ENCODE measurements at places on chromosomes 1 and 21. TPM values are rescaled to one million over a fixed set of nuclear protein-coding genes. Genes with fewer than 3 reads are reported as not detected.

The APOBEC4 gene
- total RNA-seq = not detected

The GNL2 gene
- total RNA-seq = 47.6 TPM

The C1orf159 gene
- total RNA-seq = 2.7 TPM

The LEFTY1 gene
- total RNA-seq = not detected

The KRTAP21-3 gene
- total RNA-seq = not detected

The AMY1A gene
- total RNA-seq = not detected

The HIVEP3 gene
- total RNA-seq = 3.2 TPM

The TNNT2 gene
- 5.7 TPM for total RNA-seq

The IRF6 gene
- 5.1 TPM for total RNA-seq

The TMEM52 gene
- total RNA-seq = 37.2 TPM

The C1orf105 gene
- total RNA-seq = 2.9 TPM

The FCGR3B gene
- total RNA-seq = 0.83 TPM

The PPM1J gene
- total RNA-seq = 5.8 TPM

The CCDC181 gene
- 0.87 TPM for total RNA-seq

The IL10 gene
- not detected for total RNA-seq

The SYT14 gene
- total RNA-seq = not detected

The SELP gene
- total RNA-seq = 1.4 TPM

The PUSL1 gene
- total RNA-seq = 3.7 TPM

The TBCE gene
- total RNA-seq = 26.8 TPM

The PDE9A gene
- total RNA-seq = 2.0 TPM

The STMN1 gene
- total RNA-seq = 10.1 TPM

The KIAA0319L gene
- 35.7 TPM for total RNA-seq

The KCNE2 gene
- not detected for total RNA-seq

The NBPF20 gene
- total RNA-seq = 0.68 TPM

The LRRC8C gene
- total RNA-seq = 2.8 TPM

The PGLYRP3 gene
- total RNA-seq = not detected

The PIAS3 gene
- 13.8 TPM for total RNA-seq

The C1orf115 gene
- total RNA-seq = 4.7 TPM

The LDLRAD1 gene
- total RNA-seq = not detected

The TMEM82 gene
- not detected for total RNA-seq

The ITSN1 gene
- total RNA-seq = 27.0 TPM

The TEDDM1 gene
- not detected for total RNA-seq

The ZBED6 gene
- 26.7 TPM for total RNA-seq

The BCAN gene
- not detected for total RNA-seq

The LCE3C gene
- total RNA-seq = not detected

The CELA2A gene
- total RNA-seq = 2.1 TPM

The RNU1-3 gene
- 4,558 TPM for total RNA-seq

The CYP4Z1 gene
- 0.22 TPM for total RNA-seq

The NT5C1A gene
- 35.0 TPM for total RNA-seq

The GREM2 gene
- total RNA-seq = 1.6 TPM

The CD1E gene
- not detected for total RNA-seq

The CHODL gene
- 0.44 TPM for total RNA-seq

The COL24A1 gene
- total RNA-seq = 0.13 TPM

The DDAH1 gene
- 26.3 TPM for total RNA-seq

The ATP1A4 gene
- 2.0 TPM for total RNA-seq

The COL9A2 gene
- not detected for total RNA-seq
